GM19239 (cell line): ENCODE measurements at places on chromosomes 3 and 15.

DNA sequence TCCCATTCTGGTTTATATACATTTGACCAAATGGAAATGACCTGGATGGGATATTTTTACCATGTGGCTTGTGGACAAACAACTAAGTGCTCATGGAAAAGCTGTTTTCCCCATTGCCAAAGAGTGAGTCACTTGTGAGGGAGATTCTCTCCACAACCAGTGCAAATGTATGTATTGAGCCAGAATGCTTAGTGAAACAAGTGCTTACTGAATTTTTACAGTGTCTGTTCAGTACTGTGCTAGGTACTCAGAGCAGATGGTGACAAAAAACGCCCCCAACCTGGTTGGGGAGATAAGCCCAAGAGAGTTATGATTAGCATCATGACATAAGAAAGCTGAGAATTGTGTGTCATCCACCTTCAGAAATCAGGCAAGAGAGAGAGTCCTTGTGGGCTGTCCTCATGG, 2.3 kb downstream of the CHP1 start:
- no peak for DNase-seq

DNA sequence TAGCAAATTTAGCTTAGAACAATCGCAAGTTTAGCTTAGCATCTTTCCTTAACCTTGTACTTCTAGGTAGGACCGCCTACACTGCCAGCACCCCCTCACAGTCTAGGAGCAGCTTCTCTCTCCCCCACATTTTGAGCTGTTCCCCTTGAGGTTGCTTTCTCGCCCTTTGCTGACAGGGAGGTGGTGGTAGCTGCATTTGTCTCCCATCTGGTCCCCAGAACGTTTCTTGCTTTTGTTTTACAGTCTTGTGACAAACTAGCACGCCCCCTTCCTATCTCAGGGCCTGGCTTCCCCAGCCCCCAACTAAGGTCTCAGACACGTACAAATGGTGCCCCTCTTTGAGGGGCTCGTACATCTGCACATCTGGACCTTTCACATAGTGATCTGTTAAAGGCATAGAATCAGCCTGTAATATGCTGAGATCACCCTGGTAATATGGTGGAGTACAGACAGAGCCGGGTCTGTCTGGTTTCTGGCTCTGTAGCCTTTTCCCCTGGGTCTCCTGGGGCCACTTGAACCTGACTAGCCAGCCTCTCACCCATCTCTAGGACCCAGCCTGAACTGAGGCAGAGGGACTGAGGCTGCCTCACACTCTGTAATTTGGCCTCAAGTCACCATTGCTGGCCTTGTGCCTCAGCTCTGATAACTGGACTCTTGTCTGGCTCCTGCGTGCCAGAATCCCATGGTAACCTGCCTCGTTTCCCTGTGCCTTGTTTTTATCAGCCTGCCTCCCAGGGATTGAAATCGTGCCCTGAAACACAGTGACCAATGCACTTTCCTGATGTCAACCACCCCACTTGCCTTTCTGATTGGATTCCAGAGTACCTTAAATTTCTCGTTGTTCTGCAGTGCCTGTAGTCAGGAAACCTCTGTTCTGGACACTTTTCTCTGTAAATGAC, 27.7 kb downstream of the CRTC3 start:
- no peak for DNase-seq

- DNase-seq: no peak
Measured at GRCh38 chr15:26376243-26376642, 396.6 kb downstream of the GABRB3 start.

- DNase-seq: peak; percentile 49
Measured at GRCh38 chr3:20125897-20126296, 60.1 kb downstream of the SGO1 start.

DNA sequence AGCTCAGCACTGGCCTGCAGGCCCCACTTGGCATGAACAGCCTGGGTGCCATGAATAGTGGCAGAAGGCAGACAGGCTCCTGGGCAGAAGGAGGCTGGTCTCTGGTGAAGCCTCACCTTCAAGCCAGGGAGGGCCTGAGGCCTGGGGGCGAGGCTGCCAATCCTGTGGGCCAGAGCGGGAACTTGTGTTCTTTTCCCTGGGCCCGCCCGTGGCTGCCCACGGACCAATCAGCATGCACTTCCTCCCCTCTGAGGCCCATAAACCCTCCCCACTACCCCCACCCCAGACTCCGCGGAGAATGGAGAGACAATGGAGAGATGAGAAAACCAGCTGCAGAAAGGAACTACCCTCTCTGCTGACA, 283.8 kb upstream of the ROBO1 start:
- no peak for DNase-seq

DNA sequence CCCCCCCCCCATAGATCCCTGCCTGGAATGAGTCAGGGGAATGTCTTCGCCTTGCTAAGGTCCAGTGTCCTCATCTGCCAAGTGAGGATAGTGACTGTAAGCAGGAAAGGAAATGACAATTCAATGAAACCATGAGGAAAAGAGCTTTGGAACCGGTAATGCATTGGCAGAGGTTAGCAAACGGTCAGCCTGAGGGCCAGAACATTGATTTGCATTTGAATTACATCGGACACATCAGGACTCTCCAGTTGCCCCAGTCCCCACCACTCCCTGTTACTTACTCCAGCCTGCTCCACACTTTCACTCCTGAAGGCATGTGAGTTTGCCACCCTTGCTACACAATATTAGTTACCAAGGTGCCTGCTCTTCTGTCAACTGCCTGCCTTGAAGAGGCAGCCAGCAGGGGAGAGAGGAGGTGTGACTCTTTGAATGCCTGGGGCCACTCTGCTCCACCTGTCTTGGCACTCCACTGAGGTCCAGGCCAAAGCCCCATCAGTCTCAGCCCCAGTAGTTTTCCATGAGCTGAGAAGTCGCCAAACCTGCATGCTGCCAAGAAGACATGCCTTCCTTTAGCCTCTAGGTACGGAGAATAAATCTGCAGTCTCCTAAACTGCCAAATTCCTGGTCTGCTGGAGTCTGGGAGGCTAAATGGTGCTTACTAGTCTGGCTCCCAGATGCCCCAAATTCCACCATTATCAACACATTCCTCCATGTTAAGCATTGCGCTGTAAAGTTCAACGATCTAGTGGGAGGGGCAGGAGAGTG, 191.7 kb upstream of the TLE3 start:
- DNase-seq: no peak

- DNase-seq: peak; percentile 59
Measured at GRCh38 chr3:138329127-138329983, at the start of gene NME9. Gene NME9 (minus strand): TSS chr3:138329851. CDS start chr3:138329335, 516 bp downstream.

DNA sequence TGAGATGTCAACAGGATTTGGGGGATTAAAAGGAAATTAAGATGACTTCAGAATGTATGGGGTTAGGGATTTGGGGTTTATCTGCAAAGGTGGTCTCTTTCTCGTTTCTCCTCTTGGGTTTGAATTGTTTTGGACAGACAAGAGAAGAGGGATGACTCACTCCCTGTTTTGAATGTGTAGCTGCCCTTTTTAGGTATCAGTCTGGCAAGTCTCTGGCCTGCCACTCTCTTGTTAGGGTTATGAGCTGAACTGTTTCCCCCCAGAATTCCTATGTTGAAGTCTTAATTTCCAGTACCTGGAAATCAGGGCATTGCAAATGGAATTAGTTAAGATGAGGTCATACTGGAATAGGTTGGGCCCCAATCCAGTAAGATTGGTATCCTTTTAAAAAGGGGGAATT, 291.7 kb downstream of the MEX3B start:
- no peak for DNase-seq

- no peak for DNase-seq
Measured at GRCh38 chr15:31261266-31262142, 65.1 kb upstream of the KLF13 start.

GRCh38 chr15:46315434-46315833, 680.6 kb downstream of the SQOR start:
- DNase-seq: no peak

- no peak for DNase-seq
Measured at GRCh38 chr3:9172851-9173321, 76.6 kb downstream of the SRGAP3 start.

- DNase-seq: no peak
Measured at GRCh38 chr15:100570735-100571313, 31.2 kb downstream of the LINS1 start.

GRCh38 chr3:130582457-130583153, 65.6 kb downstream of the COL6A6 start:
- no peak for DNase-seq
